ENCODE measurements at places on chromosomes 11 and 22.

DNA sequence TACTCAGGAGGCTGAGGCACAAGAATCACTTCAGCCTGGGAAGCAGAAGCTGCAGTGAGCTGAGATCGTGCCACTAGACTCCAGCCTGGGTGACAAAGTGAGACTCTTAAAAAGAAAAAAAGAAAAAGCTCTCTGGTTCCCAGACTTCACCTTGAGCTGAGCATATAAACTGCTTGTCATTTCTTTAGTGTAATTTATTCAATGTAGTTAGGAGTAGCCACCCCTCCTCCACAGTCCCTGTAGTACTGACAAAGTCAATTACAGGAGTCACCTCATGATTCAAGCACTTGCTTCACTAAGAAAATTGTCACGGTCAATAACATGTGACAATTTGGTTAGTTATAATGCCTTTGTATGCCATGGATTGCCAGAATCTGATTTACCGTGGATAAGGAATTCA is 7.2 kb downstream of the OR4D10 start:
- DNase-seq, result no peak

DNA sequence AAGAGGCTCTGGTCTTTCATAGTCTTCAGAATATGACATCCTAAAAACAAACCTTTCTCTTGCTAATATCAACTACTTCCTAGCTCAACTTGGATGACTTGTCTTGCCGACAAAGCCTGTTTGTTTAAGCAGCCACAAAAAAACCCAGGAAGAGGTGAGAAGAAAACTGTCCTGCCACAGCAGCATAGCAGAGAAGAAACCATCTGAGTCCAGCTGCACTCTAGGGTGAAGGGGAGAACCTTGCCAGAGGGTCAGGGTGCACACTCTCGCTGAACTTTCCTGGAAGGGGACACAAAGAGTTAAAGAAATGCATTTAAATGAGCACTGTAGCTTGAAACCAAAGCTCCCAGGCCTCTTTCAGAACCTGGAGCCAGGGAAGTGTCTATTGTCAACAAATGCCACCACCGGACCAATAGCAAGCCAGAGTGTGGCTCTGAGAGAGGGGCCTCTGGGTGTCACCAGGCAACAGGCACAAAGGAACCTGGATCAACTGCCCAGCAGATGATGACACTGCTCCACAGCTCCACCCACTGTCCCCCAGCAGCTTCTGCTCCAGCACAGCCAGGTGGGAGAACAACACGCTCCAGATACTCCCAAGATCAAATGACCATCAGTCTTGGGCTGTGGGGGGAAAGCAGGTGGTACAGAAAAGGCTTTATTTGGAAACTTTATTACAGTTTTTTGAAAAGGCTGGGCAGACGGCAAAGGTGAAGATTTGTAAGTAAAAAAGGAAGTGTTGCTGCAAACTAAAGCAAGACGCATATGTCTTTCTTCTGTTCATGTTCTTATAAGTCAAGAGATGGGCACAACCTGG is 105.7 kb downstream of the RASSF10 start:
- peak; percentile 89 for DNase-seq

DNA sequence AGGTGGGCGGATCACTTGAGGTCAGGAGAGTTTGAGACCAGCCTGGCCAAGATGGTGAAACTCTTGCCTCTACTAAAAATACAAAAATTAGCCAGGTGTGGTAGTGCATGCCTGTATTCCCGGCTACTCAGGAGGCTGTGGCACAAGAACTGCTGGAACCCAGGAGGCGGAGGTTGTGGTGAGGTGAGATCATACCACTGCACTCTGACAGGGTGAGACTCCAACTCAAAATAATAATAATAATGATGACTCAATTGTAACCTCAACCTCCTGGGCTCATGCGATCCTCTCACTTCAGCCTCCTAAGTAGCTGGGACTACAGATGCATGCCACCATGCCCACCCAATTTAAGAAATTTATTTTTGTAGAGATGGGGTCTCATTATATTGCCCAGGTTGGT is 15.6 kb upstream of the CHRNA10 start:
- no peak for DNase-seq

- DNase-seq, result no peak
These were observed 311.9 kb downstream of the METTL15 start for GRCh38 chr11:28420099-28420498.

DNA sequence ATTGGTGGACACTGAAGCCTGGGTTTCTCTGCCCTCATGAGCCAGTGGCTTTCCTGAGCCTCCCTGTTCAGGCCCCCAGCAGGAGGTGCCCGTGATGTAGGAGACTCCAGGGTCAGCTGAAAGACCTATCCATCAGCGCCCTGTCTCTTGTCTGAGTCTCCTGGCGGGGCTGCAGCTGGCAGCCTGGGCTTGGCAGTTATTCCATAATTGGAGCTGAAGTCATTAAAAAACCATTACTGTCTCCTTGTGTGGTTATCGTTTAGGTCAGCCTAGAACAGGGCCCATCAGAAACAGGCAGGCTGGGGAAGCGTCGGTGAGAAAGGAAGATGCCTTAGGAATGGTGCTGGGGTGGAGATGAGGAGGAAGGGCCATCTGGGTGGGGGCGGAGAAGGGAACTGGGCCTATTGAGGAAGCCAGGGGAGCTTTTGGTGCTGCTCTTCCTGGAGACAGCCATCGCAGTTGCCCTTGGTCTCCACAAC is 5.0 kb downstream of the TUB start:
- DNase-seq, result no peak

- no peak for DNase-seq
These were observed 135.6 kb downstream of the CSNK2A3 start for GRCh38 chr11:11217289-11217928.

DNA sequence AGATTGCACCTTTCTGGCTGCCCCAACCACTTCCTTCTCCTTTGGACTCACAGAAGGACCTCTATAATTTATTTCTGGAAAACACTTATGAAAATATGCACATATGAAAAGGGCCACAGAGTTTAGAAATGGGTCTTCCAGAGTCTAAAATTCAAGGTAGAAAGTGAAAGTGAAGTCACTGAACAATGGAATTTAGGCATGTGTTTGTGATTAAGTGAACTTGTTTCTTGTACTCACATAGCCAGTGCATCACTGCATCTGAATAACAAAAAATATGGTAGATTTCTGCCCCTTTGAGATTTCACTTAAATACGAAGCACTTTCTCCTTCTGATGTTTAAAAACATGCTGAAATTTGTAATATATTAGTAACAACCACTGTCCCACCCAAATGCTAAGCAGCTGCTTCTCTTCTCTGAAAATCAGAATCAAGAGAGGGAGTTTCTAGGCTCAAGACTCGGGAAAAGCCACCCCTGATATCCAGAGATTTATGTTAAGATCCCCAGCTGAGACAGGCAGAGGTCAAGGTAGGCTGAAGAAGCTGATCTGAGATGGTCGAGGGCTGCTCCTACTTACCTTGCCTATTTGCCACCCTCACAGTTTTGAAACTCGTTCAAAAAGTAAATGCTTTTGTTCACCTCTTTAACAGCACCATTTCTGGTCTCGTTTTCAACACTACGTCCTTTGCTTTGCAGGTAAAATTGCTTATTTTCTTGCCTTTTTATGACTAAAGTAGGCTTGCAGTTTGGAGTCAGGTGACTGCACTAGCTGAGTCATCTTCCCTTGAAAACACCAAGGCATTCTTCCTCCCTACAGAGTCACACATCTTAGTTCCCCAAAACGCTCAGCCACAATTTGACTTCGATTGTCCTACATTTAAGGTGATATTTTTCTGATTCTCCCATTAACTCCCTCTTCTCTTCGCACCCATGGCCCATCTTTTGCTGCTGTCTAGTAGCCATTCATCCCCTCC is at the start of gene XKR3:
XKR3 (minus strand) TSS at position 696 of the 972 bp plus-strand sequence. CDS start 17,338 bp downstream, outside the sequence.
- no peak for DNase-seq

DNA sequence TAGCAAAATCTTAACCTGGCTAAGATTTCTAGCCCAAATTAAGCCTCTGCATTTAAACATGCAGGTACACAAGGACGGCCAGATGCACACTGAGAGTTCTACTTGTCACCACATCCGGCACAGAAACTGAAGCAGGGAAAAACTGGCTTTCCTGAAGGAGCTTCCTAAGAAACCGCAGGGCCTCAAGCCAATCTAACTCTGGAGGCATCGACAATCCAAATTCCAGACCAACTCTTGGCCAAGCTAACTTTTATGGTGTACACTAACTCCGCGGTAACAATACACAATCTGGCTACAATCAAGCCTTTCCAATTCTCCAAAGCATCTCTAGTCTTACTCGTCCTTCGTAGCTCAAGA is 1.2 kb downstream of the MSANTD2 start:
- DNase-seq, result no peak

DNA sequence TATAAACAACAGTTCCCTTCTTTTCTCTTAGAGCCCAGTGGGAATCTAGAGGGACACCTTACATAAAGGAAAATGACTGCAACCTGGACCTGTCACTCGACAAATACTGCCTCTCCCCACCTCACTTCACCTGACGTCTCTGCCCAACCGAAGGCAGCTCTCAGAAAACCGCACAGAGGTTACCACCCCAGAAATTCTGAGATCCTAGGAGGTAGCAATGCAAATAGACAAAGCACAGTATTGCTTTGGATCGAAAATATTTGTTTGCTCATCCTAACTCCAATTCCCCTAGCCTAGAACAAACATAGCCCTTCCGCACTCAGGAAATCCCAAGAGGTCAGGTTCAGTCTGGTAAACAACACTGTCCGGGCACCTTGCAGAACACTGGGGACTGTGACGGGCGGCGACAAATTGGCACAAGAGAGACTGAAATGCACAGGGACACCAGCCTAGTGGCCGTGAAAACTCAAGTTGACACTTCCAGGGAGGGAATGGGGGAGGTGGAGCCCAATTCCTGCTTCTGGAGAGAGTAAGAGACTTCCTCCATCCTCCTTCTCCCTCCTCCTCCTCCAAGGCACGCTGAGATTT is 420 bp upstream of the TRIM44 start:
- DNase-seq, result no peak

DNA sequence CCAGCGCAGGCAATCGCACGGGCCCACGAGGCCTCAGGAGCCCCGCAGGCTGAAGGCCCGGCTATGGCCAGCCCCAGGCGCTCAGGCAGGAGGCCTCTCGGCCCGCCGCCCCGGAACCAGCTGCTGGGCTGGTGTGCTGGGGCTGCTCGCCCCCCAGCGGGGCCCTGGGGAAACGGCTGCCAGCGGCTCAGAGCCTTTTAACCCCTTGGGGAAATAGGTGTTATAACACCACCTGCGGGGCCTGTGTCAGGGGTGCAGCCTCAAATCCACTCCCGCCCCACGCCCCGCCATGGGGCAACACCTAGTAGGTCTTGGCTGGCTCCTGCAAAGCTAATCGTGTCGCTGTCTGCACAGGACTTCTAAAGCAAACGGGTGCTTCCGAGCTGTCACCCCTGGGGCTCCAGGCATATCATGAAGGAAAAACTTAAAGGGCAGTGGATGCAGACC is 237.4 kb downstream of the TTC28 start:
- no peak for DNase-seq

- no peak for DNase-seq
These were observed 7.0 kb downstream of the MAPK8IP2 start for GRCh38 chr22:50607659-50608020.

DNA sequence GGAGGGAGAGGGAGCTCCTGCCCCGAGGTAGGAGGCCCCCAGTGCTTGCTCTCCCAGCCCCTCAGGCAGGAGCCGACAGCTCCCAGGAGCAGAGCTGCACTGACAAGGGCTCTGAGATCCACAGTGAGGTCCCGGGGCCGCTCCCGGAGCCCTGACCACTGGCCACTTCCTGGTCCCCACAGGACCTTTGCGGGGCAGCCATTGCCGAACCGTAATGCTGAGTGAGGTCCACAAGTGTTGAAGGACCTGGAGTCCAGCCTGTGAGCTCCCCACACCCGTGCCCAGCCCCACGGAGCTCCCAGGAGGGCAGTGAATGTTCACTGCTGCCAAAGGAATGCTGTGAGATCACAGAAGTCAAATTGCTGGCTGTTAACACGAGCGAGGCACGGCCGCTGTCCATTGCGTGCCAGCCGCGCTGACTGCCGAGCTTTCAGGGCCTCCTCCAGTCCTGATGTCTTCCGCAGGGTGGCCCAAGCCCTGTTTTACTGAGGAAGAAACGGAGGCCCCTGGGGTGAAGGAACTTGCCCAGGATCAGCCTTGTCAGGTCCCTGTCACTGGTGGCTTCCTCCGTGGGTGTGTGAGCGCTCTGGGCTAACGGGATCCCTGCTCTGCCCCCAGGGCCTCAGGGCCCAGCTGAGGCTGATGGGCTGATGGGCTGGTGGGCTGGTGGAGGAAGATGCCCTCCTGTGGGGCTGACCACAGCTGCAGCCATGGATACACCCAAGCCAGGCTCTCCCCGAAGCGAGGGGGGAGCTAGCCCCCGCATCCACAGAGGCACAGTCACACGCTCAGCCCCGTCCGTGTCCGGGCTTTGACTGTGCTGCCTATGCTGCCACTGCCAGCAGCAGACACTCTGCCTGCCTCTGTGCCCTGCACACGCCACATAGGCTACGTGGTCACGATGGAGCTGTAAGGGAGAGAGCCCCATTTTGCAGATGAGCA is 70.8 kb downstream of the WNT7B start:
- no peak for DNase-seq

DNA sequence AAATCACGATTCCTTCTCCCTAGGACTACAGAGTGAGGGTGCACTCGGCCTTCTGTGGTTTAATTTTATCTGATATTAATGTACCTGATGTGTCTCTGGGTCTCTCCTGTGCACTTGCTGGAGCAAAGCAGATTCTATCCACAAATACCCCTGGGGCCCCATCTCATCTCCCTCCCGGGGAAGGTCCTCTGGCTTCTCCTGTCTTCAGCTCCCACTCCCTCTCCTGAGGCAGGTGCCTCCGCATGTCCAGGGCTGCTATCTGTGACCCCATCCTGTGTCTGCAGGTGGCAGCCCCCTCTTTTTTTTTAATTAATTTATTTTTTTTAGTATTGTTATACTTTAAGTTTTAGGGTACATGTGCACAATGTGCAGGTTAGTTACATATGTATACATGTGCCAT is 558.7 kb downstream of the BRD1 start:
- DNase-seq, result no peak

DNA sequence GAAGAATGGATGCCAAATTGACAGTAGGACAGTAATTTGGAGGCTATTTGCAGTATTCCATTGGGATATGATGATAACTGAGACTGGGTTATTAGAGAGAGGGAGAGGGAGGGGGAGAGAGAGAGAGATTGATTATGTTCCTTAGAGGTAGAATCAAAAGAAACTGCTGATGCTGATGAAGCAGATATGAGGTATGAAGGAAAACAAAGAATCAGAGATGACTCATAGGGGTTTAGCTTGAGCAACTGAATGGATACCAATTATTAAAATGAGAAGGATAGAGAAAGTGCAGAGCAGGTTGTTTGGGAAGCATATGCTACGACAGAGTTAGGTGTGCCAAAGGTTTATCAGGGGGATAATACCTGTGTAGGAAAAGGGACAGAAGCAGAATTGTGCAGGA is 12.8 kb upstream of the NUCB2 start:
- DNase-seq, result no peak

DNA sequence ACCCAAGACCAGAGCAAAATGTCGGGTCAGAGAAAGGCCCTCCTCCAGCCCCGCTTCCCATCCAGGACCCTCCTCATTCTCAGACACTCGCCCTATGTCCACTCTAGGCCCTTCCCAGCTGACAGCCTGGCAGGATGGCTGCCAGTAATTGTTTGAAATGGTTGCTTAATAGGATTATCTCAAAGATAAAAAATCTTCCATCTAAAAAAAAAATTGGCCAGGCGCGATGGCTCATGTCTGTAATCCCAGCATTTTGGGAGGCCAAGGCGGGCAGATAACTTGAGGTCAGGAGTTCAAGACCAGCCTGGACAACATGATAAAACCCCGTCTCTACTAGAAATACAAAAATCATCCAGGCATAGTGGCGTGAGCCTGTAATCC is 32.4 kb downstream of the SCGB1A1 start:
- DNase-seq, result no peak

Data from NCI-H1436 treated with DMSO at 0.1 percent for 48 hours (cell line).